Frontal cortex (tissue), 4 donors: ENCODE measurements at places on chromosomes 16 and 17.

DNA sequence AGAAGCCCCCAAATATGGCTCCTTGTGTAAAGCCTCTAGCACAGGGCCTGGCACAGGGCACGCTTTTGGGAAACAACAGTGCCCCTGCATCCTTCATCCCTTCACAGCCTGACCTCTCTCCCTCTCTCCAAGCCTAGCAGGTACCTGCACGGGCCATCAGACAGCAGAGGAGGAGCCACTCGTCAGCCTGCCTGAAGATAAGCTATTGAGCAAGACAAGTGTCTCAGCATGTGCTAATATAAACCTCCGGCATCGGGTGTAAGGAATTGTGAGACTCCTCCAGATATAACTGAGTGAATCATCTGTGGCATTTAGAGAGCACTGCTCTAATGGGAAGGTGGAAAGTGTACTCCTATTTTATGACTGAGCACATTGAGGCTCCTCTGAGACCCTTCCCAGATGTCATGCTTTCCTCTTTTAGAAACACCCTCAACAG, 38.3 kb downstream of the TBX4 start:
- no peak for DNase-seq

DNA sequence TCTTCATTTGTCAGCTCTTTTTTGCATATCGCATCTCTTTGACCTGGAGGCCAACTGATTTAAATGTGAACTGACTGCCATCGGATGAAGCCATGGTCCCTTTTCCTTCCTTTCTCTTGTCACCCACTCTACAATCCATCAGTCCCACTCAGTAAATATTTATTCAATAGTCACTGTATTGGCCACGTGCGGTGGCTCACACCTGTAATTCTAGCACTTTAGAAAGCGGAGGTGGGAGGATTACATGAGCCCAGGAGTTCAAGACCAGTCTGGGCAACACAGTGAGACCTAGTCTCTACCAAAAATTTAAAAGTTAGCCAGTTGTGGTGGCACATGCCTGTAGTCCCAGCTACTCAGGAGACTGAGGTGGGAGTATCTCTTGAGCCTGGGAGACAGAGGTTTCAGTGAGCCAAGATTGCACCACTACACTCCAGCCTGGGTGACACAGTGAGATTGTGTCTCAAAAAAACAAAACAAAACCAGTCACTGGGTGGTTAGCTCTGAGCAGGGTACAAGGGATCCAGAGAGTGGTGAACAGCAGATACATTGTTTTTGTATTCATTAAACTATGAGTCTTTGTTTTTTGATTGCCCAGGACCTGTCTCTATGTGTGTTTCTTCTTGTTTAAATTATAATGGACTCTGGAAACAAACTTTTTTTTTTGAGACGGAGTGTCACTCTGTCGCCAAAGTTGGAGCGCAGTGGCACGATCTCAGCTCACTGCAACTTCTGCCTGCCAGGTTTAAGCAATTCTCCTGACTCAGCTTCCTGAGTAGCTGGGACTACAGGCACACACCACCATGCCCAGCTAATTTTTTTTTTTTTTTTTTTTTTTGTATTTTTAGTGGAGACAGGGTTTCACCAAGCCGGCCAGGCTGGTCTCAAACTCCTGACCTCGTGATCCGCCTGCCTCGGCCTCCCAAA, 6.9 kb downstream of the PHAF1 start:
- no peak for DNase-seq

DNA sequence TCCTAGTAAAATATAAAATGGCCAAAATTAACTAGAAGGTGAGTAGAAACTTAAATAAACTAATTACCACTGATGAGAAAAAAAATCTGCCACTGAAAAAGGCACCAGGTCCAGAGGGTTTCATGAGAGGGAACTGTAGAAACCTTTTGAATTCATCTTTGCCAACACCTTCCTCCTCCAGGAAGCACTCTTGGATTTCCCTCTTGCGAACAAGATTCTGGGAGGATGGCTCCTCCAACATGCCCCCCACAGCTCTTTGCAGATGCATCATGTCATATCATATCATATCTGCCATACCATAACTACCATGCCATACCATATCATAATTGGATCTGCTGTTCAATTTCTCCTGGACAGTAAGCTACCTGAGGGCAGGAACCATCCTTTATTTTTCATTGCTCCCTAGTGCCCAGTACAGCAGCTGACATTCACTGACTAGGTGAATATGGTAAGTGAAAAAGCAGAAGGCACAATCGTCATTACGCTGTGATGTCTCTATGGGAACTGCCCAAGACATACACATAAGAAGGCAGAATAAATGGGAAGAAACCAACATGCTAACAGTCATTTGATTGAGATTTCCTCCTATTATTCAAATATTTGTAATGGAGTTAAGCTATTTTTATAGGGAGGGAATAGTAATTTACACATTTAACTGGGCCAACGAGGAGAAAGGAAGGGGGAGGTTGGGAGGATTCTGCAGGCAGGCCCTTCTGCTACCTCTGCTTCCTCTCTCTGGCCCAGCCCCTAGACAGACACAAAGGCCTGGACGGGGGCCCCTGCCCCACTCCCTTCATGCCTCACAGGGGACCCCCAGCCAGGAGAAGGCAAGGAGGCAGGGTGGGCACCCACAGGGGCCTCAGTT, 110.1 kb upstream of the SMURF2 start:
- DNase-seq = no peak

GRCh38 chr17:34283571-34283970, 2.0 kb upstream of the CCL11 start:
- DNase-seq = no peak

GRCh38 chr16:25812215-25812614, 120.5 kb downstream of the HS3ST4 start:
- DNase-seq = no peak

DNA sequence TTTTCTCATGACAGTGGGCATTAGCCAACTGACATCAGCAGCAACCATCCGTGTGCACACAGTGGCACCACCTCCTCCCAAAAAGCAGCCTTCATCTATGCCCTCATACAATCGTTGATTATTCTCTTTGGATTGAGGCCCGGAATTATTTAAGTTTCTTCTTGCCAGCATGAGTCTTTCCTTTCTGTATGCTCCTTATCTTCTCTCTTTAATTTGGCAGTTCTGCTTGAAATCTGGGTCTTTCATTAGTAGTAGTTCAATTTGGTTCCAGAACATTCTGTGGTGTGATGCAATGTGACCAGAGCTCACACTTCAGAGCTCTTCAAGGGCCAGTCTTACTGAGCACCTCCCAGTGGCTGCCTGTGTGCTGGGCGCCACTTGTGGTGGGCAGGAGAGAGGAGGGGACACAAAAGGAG, 52.2 kb upstream of the STH start:
- DNase-seq = peak; percentile 56

DNA sequence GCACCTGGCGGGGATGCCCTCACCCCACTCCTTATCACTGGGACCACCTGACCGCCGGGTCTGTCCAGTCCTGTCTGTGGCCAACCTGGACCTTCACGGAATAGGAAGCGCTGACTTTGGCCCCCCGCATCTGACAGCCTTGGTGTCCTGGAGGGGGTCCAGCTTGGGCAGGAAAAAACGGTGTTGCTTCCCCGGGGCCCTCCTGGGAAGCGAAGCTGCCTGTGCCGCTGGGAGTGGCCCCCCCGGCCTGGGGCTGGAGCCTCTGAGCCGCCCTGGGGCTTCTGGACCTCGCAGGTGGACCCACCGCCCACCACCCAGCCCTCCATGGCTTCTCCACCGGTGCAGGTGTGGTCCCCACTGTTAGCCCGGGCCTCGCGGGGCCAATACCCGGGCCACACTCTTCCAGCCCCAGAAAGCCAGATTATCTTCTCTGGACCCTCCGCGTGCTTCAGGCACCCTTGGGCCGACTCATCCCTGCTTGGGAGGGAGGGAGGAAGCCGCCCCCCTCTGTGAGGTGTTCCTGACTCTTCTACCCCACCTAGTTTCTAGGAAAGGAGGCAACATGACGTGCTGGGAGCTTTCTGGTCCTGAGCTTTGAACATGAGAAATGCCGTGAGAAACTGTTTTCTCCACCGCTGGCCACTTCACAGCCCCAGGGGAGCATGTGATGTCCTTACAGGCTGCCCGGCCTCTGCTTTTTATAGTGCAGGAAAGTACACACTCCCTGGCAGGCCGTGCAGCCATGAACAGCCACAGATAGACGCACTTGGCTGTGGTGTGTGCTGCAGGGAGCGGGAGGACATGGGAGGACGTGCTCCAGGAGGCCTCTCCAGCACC, 1.1 kb downstream of the C1QTNF1 start:
- no peak for DNase-seq

GRCh38 chr17:66945147-66945835, 19.2 kb upstream of the CACNG4 start:
- no peak for DNase-seq

- DNase-seq = no peak
Observed at GRCh38 chr16:74582970-74583369, 23.9 kb downstream of the GLG1 start.

- DNase-seq = no peak
Observed at GRCh38 chr17:82883419-82884031, 43.7 kb upstream of the ZNF750 start.

DNA sequence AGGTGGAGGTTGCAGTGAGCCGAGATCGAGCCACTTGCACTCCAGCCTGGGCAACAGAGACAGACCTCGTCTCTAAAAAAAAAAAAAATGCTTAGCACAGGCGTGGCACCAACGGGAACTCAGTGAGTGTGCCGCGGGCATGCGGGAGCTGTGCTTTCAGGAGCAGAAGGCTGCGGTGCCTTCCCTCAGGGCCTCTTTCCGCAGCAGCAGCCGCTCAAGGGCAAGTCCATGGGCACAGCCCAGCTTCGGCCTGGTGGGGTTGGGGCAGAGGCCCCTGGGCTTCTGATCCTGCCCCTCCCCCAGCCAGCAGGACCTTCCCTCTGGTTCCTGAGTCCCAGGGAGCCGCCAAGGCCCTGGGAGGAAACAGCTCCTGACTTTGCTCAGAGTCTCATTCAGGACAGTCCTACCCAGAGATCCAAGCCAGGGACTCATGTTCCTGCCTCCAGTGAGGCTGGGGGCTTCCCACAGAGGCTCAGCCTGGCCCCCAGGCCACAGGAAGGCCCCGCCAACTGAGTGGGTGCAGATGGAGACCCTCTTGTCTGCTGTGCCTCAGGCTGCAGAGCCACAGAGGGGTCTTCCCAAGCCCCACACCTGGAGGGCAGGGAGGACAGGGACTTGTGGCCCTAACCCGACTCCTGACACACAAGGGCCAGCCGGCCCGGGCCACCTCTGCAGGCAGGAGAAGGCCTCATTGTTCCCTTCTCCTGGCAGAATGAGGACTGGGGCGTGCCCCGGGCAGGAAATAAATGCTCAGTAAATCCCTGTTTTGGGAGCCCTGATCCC, 3.3 kb upstream of the ZG16B start:
- no peak for DNase-seq

- no peak for DNase-seq
Observed at GRCh38 chr17:28344011-28344410, 8.4 kb downstream of the TNFAIP1 start.
